Uterus (tissue), 4 donors: ENCODE measurements at places on chromosomes 12 and 14. TPM values are rescaled to one million over a fixed set of nuclear protein-coding genes. Genes with fewer than 3 reads are reported as not detected.

PTPN6 gene
- 0.59 TPM for total RNA-seq

HOXC10 gene
- 1.3 TPM for total RNA-seq

GRCh38 chr12:95549392-95550084 is 1.7 kb downstream of the USP44 start:
- DNase-seq, result no peak

- no peak for DNase-seq
Measured at GRCh38 chr14:59297071-59297776, 108.8 kb downstream of the DAAM1 start.

GRCh38 chr14:104610749-104611310 is 6.3 kb upstream of the TMEM179 start:
- no peak for DNase-seq
